Right atrium auricular region (tissue), 2 donors: ENCODE measurements at places on chromosomes 12 and 14. TPM values are rescaled to one million over a fixed set of nuclear protein-coding genes. Genes with fewer than 3 reads are reported as not detected.

GRCh38 chr14:52740751-52741150 lies 10.8 kb downstream of the STYX start:
- DNase-seq = no peak
- H3K4me3 ChIP-seq = no peak overlapping the region
- peaks cover 14% of the 10 kb centered on the region for H3K4me1 ChIP-seq
- H3K27ac ChIP-seq = no peak overlapping the region

ESRRB gene
- total RNA-seq = 14.8 TPM

- no peaks in the 10 kb centered on the region for H3K36me3 ChIP-seq
- no peak overlapping the region for H3K27ac ChIP-seq
- H3K4me3 ChIP-seq = no peak overlapping the region
- DNase-seq = no peak
- no peaks in the 10 kb centered on the region for H3K4me1 ChIP-seq
- no peaks in the 10 kb centered on the region for H3K27me3 ChIP-seq
Observed at GRCh38 chr12:33226671-33227070, 212.9 kb downstream of the SYT10 start.

BCL11B gene
- total RNA-seq = 0.19 TPM

SLC38A4 gene
- total RNA-seq = 2.0 TPM

DNA sequence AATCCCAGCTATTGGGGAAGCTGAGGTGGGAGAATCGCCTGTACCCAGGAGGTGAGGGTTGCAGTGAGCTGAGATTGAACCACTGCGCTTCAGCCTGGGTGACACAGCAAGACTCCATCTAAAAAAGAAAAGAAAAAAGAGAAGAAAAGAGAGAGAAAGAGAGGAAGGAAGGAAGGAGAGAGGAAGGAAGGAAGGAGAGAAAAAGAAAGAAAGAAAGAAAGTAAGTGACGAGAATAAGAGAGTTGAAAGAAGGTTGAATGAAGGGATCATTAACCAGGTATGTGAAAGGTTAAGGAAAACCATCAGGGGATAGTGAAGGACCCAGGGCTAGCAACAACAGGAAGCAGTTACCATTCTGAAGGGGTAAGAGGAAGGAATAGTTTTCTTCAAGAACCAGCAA lies 4.2 kb upstream of the DTD2 start:
- no peaks in the 10 kb centered on the region for H3K36me3 ChIP-seq
- DNase-seq = no peak
- peaks cover 8% of the 10 kb centered on the region for H3K4me1 ChIP-seq
- H3K27ac ChIP-seq = no peak overlapping the region
- H3K4me3 ChIP-seq = no peak overlapping the region

GRCh38 chr12:80195074-80195726 lies 95.9 kb downstream of the OTOGL start:
- H3K4me1 ChIP-seq = peaks cover 12% of the 10 kb centered on the region
- H3K4me3 ChIP-seq = no peak overlapping the region
- H3K27ac ChIP-seq = no peak overlapping the region
- H3K27me3 ChIP-seq = no peaks in the 10 kb centered on the region
- no peaks in the 10 kb centered on the region for H3K36me3 ChIP-seq

- H3K27me3 ChIP-seq = no peaks in the 10 kb centered on the region
- no peak overlapping the region for H3K4me3 ChIP-seq
- H3K36me3 ChIP-seq = no peaks in the 10 kb centered on the region
- peaks cover 5% of the 10 kb centered on the region for H3K4me1 ChIP-seq
- no peak for DNase-seq
- H3K27ac ChIP-seq = no peak overlapping the region
Observed at GRCh38 chr12:28507033-28507432, 316.8 kb downstream of the CCDC91 start.

HOXC4 gene
- 0.20 TPM for total RNA-seq
